Left renal pelvis (tissue), 4 donors: ENCODE measurements at places on chromosomes 7 and 10.

DNA sequence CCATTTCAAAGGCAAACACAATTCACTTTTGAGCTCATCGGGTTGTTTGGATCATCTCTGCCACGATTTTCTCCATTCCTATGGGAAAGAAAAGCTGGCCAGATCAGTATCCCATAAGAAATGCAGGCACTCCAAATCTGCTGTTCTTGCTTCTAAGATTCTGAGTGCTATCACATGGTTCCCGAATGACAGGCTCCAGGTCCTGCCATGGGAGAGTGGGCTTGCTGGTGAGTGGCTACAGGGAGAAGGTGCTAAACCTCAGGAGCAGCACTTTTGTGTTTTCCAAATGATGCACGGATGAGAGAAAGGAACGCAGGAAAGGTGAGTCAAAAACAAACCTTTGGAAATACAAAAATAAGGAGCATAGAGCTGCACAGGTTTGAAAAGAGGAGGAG is 32.1 kb downstream of the MTURN start:
- no peak for DNase-seq

DNA sequence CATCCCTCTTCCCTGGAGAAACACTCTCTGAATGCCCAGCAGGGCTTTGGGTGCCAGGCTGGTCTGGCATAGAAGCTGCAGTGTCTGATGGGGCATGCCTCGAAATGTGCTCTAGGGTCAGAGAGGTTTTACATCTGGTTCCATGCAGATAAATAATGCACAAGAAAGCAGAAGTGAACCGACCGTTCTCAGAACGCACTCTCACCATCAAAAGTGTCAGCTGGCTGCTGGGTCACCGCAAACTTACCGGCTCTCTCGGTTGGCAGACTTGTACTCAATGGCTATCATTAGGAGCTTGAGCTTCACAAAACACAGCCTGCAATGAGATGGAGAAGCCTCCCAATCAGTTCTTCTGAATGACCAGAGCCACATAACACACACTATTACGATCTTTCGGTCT is 610.0 kb downstream of the KCNMA1 start:
- no peak for DNase-seq

DNA sequence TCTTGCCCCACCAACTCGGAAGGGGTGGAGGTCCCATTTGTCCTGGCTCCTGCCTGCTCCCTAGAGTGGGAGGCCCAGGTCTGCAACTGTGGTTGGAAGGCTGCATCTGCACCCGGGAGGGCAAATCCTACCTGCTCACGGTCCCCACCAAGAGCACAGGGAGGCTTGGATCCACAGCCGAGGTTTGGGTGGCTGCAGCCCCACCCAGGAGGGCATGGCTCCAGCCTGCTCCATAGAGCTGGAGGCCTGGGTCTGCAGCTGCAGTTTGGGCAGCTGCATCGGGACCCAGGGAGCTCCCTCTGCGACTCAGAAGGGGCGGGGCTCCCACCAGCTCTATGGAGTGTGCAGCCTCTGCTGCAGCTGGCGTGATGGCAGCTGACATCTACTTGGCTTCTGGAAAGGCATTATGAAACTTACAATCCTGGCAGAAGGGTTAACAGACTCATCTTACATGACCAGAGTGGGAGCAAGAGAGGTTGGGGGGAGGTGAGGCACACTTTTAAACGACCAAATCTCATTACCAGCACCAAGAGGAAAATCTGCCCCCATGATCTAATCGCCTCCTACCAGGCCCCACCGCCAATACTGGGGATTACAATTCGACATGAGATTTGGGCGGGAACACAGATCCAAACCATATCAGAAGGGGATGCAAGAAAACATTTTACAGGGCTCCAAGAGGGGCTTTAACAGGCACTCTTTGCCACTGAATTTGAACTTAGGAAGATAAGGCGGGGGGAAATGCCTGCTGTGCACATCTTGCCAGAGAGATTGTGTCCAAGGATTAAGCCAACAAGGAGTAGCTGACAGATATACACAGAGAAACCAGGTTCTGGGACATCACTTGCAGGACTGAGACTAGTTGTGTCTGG is 8.2 kb upstream of the BLVRA start:
- no peak for DNase-seq

DNA sequence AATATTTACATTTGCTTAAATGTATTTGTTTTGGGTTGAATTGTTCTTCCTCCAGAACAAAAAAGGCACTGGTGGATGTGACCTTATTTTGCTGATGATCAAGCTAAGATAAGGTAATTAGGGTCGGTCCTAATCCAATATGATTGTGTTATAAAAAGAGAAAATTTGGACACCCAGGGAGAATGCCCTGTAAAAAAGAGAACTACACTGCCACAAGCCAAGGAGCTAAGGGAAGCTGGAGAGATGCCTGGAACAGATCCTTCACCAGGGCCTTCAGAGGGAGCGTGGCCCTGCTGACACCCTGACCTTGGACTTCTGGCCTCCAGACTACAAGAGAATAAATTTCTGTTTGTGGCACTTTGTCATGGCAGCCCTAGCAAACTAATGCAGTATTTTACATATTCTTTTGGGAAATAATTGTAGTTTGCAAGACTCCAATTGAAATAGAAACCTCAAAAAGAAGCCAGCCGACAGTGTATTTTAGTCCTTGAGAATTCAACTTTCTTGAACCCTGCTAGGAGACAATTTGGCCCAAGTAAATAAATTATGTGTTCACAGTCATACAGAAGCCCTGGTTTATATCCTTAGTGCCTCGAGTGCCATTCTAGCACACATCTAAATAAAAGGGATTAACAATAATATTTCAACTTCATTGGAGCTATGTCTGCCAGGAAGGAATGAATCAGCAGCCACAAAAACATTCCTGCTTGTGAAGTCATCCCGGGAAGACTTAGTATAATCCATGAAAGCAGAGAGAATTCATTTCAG is 164.6 kb downstream of the PKD1L1 start:
- no peak for DNase-seq

DNA sequence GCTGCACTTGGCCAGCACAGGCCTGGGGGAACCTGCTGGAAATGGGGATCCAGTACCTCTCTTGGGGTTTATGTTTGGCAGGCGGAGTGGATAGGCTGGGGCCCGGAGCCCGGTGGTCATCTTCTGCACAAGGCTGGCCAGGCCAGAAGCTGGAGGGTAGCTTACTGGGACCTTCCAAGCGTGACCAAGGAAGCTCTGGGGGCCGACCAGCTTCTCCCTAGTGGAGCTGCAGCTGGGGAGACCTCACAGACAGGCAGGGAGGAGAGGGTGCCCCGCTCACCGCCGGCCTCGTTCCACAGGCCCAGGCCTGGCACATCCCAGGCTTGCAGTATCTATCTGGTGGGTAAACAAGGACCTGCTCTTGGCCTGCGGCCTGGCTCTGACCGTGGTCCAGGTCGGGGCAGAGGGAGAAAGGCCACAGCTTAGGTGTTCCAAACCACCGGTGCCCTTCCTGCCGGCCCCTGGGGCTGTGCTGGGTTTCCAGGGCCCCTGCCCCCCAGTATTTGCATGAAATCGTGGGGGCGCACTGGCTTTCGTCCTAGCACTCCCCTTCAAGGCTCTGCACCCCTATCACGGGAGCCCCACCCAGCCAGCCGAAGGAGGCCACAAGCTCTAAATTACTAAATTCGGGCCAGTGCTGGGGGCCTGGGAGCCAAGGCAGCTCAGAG is 1.5 kb upstream of the ELFN1 start:
- no peak for DNase-seq

DNA sequence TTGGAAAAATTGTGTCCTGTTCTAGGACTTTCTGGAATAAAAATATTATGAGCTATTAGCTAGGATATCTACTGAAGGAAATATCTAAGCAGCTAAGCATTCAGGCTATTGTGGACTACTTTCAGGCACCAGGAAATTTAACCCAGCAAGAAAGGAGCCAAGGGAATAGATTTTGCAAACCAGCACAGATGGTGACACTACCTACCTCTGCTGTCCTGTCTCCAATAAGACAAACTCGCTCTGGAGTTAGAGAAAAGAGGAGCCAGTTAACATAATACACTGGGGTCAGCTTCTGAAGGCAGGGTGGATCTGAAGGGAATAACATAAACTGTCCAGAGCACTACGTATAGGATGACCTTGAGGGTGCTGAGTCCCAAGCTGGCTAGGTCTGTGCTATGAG is 223.7 kb upstream of the PRSS58 start:
- DNase-seq: no peak

DNA sequence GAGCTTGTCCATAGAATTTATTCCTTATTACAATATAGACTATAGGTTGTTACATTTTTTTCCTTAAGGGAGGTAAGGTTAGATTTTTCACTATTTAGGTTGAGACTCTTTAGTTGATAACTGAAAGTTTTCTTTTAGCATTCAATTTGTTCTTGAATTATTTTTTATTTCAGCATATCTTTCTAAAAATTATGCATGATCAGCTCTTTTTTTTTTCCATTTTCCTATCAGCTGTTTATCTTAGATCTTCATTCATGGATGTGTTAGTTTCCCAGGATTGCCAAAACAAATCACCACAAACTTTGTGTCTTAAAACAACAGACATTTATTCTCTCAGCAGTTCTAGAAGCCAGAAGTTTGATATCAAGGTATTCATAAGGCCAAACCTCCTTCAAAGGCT is 915.9 kb upstream of the C7orf33 start:
- no peak for DNase-seq

GRCh38 chr7:2527505-2528467 is 8.2 kb downstream of the LFNG start:
- DNase-seq: no peak

- no peak for DNase-seq
These were observed 232.6 kb upstream of the HABP2 start for GRCh38 chr10:113320211-113320610.
